ENCODE measurements at places on chromosomes 1 and 21.

DNA sequence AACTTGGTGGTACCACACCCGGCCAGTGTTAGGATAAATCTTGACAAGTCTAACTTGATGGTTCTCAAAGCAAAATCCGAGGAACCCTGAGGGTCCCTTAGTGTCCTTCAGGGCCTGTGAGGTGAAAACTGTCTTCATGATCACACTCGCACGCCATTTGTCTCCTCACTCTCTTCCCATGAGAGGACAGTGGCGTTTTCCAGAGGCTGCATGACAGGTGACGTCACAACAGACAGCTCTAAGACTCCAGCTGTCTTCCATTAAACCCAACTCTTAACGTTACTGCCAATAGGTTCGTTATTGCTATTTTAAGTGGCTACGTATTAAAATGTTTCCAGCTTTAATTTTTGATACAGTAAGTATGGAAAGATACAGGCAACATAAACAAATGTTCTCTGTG lies 13.8 kb downstream of the CFAP74 start:
- no peak for DNase-seq

- no peak for DNase-seq
These were observed 41.9 kb downstream of the JUN start for GRCh38 chr1:58741678-58742553.

DNA sequence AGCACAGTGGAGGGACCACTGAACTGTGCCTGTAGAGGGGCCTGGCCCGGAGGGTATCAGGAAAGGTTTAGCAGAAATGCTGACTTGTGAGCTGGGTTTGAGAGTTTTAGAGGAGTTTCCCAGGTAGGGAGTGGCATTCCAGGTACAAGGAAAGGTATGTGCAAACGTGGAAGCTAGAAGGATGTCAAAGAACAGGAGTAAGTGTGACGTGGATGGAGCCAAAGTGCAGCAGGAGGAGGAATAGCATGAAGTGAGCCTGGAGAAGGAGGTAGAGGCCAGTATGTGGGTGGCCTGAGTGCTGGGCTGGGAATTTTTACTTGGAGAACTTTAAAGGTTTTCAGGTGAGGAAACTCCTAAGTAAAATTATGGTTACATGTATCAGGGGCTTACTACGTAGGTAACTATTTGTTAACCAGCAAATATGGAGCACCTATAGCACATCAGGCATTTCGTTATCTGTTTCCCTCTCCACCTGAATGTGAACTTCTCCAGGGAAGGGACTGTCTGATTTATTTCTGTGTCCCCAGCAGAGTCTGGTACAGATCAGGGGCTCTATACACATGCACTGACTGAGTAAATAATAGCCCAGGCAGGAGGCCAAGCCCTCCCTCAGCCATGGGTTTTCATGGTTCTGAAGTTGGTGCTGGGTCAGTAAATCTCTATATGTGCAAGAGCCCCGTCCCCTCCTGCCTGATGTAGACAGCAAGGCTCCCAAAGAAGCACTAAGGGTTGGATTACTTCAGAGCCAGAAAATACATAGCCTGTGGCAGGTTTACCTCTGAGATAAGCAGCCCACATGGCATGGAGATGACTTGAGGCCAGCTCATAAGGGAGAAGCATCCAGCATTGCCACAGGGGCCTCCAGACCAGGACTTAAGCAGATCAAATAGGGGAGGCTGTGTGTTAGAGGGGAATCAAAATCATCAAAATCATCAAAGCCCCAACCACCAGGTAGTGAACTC lies 43.4 kb downstream of the CDCP2 start:
- no peak for DNase-seq

DNA sequence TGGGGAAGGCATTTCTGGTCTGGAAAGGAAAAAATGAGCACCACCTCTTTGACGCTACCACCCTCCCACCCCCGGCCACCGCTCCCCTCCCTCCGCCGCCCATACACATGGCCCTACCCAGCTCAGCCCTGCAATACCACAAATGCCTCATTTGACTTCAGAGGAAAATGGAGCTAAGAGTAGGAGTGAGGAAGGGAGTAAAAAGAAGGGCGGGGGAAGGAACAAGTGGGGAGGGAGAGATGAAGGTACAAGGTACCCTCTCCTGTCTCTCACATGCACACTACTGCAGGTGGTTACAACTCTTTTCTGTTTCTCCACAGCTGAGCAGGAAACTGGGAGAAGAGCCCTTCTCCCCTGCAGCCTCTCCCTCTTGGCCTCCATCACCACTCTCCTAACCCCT lies 7.1 kb downstream of the SYT2 start:
- no peak for DNase-seq

GRCh38 chr1:73576083-73576482 lies 621.9 kb downstream of the LRRIQ3 start:
- no peak for DNase-seq

DNA sequence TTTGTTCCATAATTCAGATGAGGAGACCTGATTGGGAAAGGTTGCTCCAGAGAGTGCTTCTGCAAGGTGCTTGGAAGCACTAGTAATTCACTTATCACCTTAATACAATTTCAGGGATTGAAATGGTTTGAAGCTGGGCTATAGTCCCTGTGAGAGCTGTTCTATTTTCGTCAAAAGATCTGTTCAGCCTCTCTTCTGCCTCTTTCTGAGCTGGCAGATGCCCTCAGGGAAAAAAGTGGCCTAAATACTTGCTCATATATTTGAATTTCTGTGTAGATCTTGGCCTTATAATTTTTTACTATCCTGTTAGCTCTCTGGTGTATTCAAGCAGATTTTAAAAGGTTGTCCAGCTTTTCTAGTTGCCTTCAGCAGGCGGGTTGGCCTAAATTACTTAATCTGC lies 22.3 kb downstream of the C1orf146 start:
- no peak for DNase-seq

- peak; percentile 28 for DNase-seq
These were observed 36.6 kb downstream of the RABIF start for GRCh38 chr1:202852163-202852904.

DNA sequence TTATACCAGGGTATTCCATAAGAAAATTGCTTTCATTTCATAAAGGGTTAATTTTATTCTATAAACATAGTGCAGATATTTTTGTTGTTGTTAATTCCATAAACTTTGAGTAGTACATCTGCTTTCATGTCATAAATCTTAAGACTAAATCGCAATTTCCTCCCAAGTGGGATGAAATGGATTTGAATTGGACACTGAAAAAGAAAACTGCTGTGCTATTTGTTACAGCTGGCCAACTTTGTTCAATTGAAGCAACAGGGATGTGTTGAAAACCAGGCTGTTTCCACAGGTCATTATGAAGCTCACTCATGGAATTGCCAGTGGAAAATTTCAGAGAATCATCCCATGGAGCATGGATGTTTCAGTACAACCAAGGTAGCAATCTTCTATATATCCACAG lies 252.5 kb upstream of the RGS18 start:
- DNase-seq: no peak

DNA sequence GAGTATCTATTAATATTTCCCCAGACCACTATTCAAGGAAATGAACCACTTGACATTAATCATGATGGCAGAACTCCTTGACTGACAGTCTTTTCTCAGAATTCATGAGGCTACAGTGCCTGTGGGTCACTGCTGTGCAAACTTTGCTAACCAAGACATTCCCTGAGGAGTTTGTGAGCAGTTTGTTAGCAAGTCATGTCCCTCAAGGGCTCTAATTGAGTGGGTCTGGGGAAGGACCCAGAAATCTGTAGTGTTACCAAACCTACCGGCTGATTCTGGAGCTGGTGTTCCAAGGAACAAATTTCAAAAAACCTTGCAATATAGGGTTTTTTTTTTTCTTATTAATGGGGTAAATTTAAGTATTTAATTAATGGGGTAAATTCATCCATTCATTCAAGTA lies 103.2 kb upstream of the VANGL1 start:
- DNase-seq: no peak

- DNase-seq: no peak
These were observed 719.0 kb downstream of the RWDD3 start for GRCh38 chr1:95953015-95953414.

DNA sequence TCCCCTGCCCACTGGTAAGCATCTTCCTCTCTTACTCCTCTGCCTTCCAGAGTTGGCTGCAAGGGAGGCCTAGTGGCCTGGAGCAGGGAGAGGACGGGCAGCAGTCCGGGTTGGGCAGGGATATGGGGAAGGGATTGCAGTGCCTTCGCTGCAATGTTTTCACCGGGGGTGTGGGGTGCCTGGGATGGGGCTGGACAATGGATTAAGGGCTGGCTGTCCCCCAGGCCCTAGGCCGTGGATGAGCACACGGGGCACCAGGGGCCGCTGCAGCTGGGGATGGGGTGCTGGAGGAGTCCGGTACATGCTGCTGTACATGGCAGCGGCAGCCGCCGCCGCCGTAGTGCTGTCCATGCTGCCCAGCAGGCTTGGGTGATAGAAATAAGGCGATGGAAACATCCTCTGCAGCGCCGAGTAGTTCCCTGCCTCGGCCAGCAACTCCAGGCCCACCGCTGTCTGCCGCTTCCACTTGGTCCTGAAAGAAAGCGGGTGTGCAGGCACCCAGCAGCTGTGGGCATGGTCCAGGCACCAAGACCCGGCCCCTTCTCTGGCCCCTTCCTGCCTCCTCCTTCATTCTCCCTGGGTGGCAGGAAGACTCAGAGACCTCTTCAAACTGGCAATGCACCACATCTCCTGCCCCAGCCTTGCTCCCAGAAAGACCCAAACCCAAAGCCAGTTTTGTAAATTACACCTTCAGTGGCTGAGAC lies 4.8 kb downstream of the BARHL2 start:
- DNase-seq: no peak

DNA sequence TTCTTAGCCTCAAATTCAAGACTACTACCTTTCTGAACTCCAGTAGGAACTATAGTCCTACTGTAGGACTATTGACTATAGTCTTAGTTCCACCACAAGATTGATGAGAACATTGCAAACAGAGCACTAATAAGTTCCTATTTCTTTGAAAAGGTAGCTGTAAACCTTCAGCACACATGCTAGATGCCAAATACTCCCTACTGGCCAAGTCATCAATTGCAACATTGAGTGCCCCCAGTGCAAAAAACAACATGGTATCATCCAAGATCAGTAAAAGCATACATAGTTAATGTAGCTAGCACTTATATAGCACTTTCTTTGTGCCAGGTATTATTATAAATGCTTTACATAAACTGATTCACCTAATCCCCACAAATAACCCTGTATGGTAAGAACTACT lies 99.8 kb downstream of the MRPL39 start:
- DNase-seq: no peak

DNA sequence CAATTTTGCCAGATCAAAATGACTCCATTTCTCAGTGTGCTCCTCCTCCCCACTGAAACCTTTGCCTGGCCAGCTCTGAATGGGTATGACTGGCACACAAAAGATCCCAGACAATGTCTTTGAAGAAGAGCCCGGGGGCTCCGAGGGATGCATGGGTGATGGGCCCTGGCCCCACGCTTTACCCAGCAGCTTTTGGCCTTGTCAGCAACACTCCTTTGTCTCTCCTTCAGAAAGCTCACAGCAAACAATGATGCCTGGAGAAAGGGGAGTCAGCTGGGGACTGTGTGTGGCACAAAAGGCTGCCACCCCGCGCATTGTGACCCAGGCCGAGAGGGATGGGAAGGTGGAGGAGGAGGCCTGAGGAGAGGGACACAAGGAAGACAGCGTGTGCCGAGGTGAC lies 45.9 kb downstream of the PLXNA2 start:
- DNase-seq: no peak

- DNase-seq: no peak
These were observed 65.4 kb downstream of the C21orf91 start for GRCh38 chr21:17753736-17754135.

GRCh38 chr21:21897275-21897883 lies 899.2 kb downstream of the NCAM2 start:
- no peak for DNase-seq

DNA sequence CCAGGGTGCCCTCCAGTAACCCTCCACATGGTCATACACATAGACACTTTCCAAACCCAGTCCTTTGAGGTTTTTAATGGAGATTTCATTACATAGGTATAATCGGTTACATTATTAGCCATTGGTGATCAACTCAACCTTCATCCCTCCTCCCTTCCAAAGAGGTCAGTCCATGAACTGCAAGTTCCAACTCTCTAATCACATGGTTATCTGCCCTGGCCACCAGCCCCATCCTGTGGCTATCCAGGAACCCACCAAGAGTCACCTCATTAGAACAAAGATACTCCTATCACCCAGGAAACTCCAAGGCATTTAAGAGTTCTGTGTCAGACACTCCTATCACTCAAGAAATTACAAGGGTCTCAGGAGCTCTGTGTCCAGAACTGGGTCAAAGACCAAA lies 12.2 kb downstream of the ATP1A4 start:
- DNase-seq: no peak

- DNase-seq: no peak
These were observed 78.6 kb upstream of the CSF3R start for GRCh38 chr1:36561361-36561724.

DNA sequence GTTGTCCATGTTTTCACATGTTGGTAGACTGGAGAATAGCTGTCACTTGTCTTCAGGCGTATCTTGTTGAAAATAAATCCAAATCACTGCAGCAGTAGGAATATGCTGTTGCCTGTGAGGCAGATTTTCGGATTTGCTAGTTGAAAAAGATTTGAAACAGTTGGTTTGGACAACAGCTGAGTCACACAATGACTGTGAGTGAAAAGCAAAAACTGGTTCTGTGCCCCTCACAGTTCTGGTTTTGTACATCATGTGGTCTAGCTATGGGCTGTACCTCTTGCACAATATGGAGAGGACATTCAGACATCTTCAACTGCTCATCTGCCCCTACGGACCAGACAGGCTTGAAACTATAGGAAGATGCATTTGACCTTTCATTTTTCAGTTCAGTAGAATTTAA lies 1.8 kb downstream of the ARF1 start:
- DNase-seq: no peak

DNA sequence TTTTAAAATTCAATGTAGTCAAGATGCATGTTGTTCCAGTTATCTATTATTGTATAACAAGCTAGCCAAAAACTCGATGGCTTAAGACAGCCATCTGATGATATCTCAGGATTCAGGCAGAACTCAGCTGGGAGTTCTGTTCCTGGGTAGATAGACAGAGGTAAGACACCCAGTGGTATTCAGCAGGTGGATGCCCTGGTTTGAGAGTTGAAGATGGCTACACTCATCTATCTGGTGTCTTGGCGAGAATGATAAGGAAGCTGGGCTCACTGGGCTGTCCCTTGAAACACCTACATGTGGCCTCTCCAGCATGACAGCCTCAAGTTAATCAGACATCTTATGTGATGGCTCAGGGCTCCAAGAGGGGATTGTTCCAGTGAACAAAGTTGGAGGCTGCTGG lies 3.3 kb upstream of the KCNK1 start:
- no peak for DNase-seq

DNA sequence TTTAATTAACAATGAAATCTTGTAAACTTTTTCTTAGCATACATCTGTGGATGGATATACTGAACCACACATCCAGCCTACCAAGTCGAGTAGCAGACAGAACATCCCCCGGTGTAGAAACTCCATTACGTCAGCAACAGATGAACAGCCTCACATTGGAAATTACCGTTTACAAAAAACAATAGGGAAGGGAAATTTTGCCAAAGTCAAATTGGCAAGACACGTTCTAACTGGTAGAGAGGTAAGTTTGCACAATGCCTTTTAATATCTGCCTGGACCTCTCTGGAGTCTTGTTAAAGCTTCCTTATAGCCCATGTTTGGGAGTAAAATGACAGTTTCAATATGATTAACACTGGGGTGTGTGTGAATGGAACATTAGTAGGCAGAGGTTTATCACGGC lies 51.4 kb downstream of the MARK1 start:
- no peak for DNase-seq

GRCh38 chr1:230891413-230891812 lies 23.1 kb upstream of the C1orf198 start:
- DNase-seq: no peak

Measured in stimulated activated CD4-positive, alpha-beta T cell treated with anti-CD3 and anti-CD28 coated beads, Interleukin-12 subunit alpha, Interleukin-12 subunit beta, amount 100 ng/mL, for 24 hours (primary cell).